ENCODE measurements at places on chromosomes 6 and 20. TPM values are rescaled to one million over a fixed set of nuclear protein-coding genes. Genes with fewer than 3 reads are reported as not detected.

RPP40 gene
- polyA plus RNA-seq = 9.0 TPM

MAP3K5 gene
- polyA plus RNA-seq = 8.4 TPM

HLA-DOB gene
- not detected for polyA plus RNA-seq

POU3F2 gene
- polyA plus RNA-seq = 9.1 TPM

FAM135A gene
- polyA plus RNA-seq = 3.8 TPM

PAQR8 gene
- polyA plus RNA-seq = 63.5 TPM

EMILIN3 gene
- polyA plus RNA-seq = 18.6 TPM

SYTL3 gene
- polyA plus RNA-seq = 8.0 TPM

AVP gene
- 1,079 TPM for polyA plus RNA-seq

HEY2 gene
- polyA plus RNA-seq = 2.5 TPM

CAP2 gene
- 20.9 TPM for polyA plus RNA-seq

ADGB gene
- polyA plus RNA-seq = not detected

LY6G6D gene
- polyA plus RNA-seq = not detected

TNNC2 gene
- 2.9 TPM for polyA plus RNA-seq

TMEM244 gene
- polyA plus RNA-seq = not detected

OR2H1 gene
- not detected for polyA plus RNA-seq

SEMG1 gene
- polyA plus RNA-seq = not detected

C20orf204 gene
- polyA plus RNA-seq = 12.1 TPM

GABRR1 gene
- not detected for polyA plus RNA-seq

COL12A1 gene
- 0.63 TPM for polyA plus RNA-seq

NTSR1 gene
- polyA plus RNA-seq = 0.48 TPM

KIAA0408 gene
- polyA plus RNA-seq = 24.9 TPM

CTAGE9 gene
- polyA plus RNA-seq = not detected

KCNK16 gene
- 57.1 TPM for polyA plus RNA-seq

PRR18 gene
- polyA plus RNA-seq = 22.1 TPM

SPAG4 gene
- polyA plus RNA-seq = 6.0 TPM

ASIP gene
- not detected for polyA plus RNA-seq

OSBPL2 gene
- polyA plus RNA-seq = 54.9 TPM

GJA10 gene
- polyA plus RNA-seq = not detected

F13A1 gene
- polyA plus RNA-seq = 6.2 TPM

PPIL1 gene
- polyA plus RNA-seq = 36.9 TPM

HSPA1L gene
- 7.6 TPM for polyA plus RNA-seq

GSTA2 gene
- polyA plus RNA-seq = not detected

PHACTR3 gene
- polyA plus RNA-seq = 28.5 TPM

SLC22A16 gene
- polyA plus RNA-seq = 0.53 TPM

WFDC5 gene
- polyA plus RNA-seq = not detected

COX4I2 gene
- 6.3 TPM for polyA plus RNA-seq

TNF gene
- not detected for polyA plus RNA-seq

DACT2 gene
- polyA plus RNA-seq = 4.6 TPM

SNAP25 gene
- polyA plus RNA-seq = 237 TPM

RAB44 gene
- not detected for polyA plus RNA-seq

PRKN gene
- 1.4 TPM for polyA plus RNA-seq

DEFB127 gene
- not detected for polyA plus RNA-seq

PXT1 gene
- 0.15 TPM for polyA plus RNA-seq

STMND1 gene
- polyA plus RNA-seq = 4.0 TPM

RBCK1 gene
- polyA plus RNA-seq = 63.0 TPM

ENPP1 gene
- polyA plus RNA-seq = 0.36 TPM

DDAH2 gene
- polyA plus RNA-seq = 284 TPM

NFYA gene
- polyA plus RNA-seq = 21.0 TPM

KIAA1755 gene
- 9.8 TPM for polyA plus RNA-seq

PKIB gene
- 8.3 TPM for polyA plus RNA-seq

CD109 gene
- 0.97 TPM for polyA plus RNA-seq

GPX5 gene
- polyA plus RNA-seq = not detected

KCNG1 gene
- polyA plus RNA-seq = 2.1 TPM

GCNT2 gene
- 9.3 TPM for polyA plus RNA-seq

Data from brain (organoid and tissue), 16 donors.